ENCODE measurements at places on chromosomes 2 and 18.
A peak's percentile ranks its signal among the peaks of the same experiment; 100 is the strongest.

DNA sequence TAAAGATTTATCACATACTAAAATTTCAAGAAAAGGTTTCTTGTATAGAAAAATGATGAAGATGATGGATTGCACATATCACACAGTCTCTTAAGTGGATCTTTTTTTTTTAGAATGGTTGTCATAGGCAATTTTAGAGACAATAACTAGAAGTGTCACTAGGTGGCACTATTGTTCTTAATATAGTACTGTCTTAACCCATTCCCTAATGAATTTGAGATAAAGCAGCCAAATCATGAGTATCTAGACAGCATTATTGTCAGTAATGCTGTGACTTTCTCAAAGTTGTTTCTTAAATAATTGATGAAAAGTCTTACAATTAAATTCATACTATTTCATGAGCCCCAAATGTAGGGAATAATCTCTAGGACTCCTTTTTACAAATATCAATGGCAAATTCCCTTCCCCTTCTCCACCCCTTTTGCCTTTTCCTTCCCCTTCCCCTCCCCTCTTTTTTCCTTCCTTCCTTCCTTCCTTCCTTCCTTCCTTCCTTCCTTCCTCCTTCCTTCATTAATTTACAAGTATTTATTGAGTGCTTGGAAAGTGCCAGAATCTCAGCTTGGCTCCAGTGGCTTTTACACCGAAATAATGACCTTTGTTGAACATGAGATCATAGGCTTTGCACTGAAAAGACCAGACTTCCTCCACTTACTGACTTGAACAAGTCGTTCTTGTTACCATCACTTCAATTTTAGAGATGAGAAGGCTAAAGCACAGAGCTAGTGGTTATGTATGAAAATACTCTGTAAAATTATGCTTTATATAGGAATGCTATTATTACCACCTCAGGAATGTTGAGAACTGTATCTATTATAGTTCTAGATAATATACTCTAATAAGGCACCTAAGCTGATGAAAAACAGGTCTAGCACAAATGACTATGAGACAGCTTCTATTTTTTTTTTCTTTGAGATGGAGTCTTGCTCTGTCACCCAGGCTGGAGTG lies 19.8 kb downstream of the MYL12B start:
- no peak for DNase-seq

DNA sequence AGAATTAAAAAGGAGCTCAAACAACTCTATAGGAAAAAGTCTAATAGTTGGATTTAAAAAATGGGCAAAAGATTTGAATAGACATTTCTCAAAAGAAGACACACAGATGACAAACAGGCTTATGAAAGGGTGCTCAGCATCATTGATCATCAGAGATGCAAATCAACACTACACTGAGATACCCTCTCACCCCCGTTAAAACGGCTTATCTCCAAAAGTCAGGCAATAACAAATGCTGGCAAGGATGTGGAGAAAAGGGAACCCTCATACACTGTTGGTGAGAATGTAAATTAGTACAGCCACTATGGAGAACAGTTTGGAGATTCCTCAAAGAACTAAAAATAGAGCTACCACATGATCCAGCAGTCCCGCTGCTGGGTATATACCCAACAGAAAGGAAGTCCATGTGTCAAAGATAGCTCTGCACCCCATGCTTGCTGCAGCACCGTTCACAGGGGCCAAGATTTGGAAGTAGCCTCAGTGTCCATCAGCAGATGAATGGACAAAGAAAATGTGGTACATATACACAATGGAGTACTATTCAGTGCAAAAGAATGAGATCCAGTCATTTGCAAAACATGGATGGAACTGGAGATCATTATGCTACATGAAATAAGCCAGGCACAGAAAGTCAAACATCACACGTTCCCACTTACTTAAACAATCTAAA lies 46.7 kb upstream of the B3GNT7 start:
- DNase-seq, result no peak

GRCh38 chr18:11089931-11090715 lies 59.2 kb downstream of the PIEZO2 start:
- no peak for DNase-seq

DNA sequence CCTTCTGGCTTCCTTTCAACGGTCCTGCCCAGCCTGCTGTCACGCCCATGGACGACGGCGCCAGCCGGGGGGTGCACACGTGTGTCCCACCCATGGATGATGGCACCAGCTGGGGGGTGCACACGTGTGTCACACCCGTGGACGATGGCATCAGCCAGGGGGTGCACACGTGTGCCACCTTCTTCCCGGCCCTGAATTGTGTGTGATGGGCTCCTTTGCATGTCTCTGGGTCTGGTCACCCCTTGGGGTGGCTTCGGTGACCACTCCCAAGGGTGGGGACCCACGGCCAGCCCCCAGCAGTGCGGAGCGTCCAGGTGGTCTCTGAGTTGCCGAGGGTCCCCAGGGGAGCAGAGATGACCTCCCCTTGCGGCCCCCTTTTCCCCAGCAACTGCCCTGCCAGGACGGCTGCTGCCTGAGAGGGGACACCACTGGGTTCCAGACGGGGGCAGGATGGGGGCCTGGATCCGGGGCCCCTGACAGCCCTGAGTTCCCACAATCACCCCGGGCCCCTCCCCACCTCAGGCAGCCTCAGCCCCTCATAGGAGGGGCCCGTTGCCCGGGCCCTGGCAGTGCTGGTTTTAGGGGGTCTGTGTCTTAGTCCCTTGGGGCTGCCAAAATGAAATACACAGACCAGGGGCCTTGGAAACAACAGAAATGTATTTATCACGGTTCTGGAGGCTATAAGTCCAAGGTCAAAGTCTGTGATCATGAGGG lies 9.4 kb downstream of the NEU4 start:
- DNase-seq, result peak; percentile 53

DNA sequence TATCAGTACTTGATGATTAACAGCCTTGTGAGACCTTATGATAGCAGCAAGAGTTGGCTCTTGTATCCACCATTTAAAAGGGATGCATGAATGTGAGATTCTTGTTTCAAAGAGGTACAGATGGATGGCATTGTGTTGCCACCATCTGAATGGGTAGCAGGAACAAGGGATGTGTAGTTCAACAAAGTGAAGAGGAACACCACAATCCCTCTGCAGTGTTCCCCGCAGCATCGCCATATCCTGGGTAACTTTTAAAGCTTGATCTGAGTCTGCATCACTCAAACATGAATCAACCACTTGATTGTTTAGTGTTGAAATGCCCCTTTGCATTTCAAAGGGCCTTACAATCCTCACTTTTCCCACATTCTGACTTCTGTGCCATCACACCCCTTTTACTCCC lies 106.7 kb downstream of the SS18 start:
- no peak for DNase-seq

GRCh38 chr2:212973347-212973746 lies 178.1 kb downstream of the IKZF2 start:
- no peak for DNase-seq

- DNase-seq, result no peak
These were observed 25.4 kb downstream of the WDR75 start for GRCh38 chr2:189466656-189467055.

GRCh38 chr18:34661464-34662087 lies 48.5 kb upstream of the DTNA start:
- no peak for DNase-seq

GRCh38 chr2:219280651-219281050 lies 1.5 kb downstream of the DNAJB2 start:
- no peak for DNase-seq

DNA sequence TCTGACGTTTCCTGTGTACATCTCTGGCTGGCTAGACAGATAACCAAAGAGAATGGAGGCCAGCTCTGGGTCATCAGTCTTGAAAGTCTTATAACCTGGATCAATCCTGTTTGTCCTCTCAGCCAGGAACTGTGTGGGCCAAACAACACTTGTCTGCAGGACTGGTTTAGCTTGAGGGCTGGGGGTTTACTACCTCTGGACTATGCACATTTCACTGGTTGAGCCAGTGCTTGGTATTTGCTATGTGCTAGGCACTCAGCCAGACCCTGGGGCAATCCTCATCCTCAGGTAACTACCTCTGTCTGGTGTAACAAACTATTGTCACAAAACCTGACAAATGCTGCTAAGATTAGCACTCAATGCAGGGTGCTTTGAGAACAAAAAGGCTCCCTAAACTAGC lies 169.7 kb downstream of the HAUS1 start:
- no peak for DNase-seq

GRCh38 chr2:204282525-204282924 lies 262.8 kb upstream of the PARD3B start:
- DNase-seq, result no peak

- DNase-seq, result no peak
These were observed 61.4 kb upstream of the NEUROD1 start for GRCh38 chr2:181741756-181742155.

GRCh38 chr2:229163893-229164292 lies 107.2 kb downstream of the PID1 start:
- DNase-seq, result no peak

DNA sequence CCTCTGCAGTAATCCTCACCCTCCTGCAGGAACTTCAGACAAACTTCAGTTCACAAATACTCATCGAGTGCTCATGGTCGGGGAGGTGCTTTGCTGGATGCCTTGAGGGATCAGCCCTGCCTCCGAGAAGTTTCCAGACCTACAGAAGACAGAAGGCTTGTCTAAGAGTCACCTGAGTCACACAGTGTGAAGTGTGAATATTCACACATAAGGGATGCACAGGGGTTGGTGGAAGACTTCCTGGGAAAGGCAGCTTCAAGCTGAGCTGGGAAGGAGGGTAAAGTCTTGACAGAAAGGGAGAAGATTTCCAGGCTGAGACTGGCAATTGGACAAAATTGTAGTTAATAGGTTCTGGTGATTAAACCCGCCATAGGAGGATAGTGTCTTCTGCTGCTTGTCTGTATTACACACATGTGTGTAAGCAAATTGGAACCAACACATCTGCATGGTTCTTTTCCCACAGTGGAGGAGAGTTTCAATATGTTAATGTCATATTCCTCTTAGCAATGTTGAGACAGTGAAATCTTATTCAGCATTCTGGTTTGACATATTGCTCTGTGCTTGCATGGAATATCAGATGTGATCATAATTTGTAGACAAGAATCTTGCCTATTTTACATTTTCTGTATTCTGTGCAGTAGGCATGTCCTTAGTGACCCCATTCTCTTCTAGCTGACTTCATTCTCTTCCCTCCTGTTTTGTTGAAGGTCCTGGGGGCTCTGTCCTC lies 34.7 kb upstream of the ZNF396 start:
- no peak for DNase-seq

DNA sequence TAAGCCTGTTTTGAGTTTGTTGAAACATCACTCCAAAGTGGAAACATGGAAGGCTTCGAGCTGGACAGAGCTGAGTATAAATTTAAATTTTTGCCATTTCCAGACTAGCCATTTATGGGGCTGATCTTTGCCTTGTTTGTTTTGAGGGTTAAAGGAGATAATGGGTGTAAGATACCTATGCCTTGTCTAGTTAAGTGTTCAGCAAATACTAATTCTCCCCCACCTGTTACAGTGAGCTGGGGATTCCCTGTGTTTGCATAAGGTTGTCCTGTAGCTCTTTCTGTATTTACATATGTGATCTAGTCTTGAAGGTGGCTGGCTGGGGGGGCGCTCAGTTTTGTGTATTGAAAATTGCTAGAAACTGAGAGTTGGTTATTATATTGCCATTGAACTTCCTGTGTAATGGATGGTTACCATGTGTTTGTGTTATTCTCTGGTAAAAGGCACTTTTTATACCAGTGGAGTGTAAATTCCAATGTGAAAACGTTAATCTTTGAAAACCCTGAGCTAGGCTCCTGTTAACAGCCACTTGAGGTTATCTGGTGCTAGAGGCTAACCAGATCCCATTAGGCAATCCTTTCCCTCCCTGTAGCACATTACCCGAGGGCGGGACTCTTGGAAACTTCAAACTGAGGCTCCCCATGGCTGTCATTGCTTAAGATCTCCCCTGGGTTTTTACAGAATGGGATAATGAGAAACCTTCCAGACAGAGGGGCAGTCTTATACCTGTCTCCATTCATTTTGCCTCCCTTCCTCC lies 26.7 kb downstream of the TANC1 start:
- no peak for DNase-seq

DNA sequence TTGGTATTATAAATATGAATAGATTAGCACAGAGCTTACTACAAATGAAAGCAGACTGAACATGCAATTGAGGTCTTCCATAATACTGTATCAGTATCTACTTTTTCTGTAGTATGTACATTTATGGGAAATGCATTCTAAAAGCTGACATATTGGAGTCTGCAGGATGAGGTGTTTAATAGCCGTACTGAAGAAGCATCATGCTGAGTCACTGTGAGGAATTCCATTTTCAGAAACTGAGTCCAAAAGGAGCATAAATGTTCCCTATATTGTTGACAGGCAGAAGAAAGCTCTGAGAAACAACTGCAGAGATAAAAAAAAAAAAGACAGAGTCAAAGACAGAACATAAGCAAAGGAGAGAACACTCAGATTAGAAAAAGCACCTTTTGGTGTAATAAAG lies 366.7 kb upstream of the SPHKAP start:
- no peak for DNase-seq

DNA sequence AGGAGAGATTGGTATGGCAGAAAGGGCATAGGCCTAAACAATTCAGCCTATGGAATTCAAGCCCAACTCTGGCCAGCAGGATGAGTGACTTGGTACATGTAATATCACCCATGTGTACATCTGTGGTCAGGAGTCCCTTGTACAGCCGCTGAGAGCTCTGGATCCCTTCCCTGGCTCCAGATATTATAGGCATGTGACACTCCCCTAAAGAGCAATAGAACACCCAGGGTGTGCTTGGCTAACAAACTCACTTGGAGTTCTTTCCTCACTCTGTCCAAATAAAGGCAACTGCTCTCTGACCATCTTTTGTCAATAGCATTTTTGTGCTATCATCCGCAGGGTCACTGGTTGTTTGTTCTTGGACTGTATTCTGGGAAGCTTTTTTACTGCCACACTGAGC lies 197.4 kb upstream of the NCKAP5 start:
- DNase-seq, result no peak

GRCh38 chr2:104049438-104049837 lies 804.5 kb upstream of the POU3F3 start:
- no peak for DNase-seq

- no peak for DNase-seq
These were observed 1383.3 kb upstream of the CDH2 start for GRCh38 chr18:29560270-29560669.

GRCh38 chr2:79993144-79993543 lies 311.4 kb downstream of the LRRTM1 start:
- no peak for DNase-seq

DNA sequence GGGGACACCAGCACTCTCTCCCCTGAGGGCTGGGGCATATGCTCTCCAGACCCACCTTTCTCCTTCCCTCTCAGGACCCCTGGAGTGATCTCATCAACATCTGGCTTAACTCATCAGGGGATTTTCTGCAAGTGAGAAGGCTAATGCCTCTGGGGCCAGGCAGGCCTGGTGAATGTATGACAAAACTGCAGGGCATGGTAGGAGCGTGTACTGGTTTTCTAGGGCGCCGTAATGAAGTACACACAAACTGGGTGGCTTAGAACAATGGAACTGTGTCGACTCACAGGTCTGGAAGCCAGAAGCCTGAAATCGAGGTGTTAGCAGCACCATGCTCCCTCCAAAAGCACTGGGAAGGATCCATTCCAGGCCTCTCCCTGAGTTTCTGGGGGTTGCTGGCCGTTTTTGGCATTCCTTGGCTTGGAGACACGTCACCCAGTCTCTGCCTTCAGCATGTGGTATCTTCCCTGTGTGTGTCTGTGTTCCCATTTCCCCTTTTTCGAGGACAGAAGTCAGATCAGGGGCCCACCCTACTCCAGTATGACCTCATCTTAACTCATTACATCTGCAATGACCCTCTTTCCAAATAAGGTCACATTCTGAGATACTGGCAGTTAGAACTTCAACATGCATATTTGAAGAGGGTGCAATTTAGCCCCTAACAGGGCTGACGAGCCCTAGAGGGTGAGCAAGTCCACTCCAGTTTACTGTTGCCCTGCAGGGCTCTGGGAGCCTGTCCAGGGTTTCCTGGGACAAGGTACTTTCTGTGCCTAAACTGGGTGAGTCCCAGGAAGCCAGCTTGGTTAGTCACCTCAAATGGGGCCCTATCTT lies 45.5 kb upstream of the CAB39 start:
- no peak for DNase-seq

All from natural killer cell treated with Interleukin-12 subunit alpha and Interleukin-12 subunit beta and Interleukin-15 and Interleukin-18, amount 100 ng/mL, for 72 hours (primary cell).